CD8-positive, alpha-beta memory T cell (primary cell): ENCODE measurements at places on chromosomes 2 and 18. TPM values are rescaled to one million over a fixed set of nuclear protein-coding genes. Genes with fewer than 3 reads are reported as not detected.

Gene TEX51
- not detected for total RNA-seq

GRCh38 chr2:113910110-113910717, 20.3 kb downstream of the ACTR3 start:
- H3K36me3 ChIP-seq: peaks cover 5% of the 10 kb centered on the region
- DNase-seq: peak; percentile 38
- H3K4me3 ChIP-seq: no peak overlapping the region

Gene SERPINB13
- not detected for total RNA-seq

DNA sequence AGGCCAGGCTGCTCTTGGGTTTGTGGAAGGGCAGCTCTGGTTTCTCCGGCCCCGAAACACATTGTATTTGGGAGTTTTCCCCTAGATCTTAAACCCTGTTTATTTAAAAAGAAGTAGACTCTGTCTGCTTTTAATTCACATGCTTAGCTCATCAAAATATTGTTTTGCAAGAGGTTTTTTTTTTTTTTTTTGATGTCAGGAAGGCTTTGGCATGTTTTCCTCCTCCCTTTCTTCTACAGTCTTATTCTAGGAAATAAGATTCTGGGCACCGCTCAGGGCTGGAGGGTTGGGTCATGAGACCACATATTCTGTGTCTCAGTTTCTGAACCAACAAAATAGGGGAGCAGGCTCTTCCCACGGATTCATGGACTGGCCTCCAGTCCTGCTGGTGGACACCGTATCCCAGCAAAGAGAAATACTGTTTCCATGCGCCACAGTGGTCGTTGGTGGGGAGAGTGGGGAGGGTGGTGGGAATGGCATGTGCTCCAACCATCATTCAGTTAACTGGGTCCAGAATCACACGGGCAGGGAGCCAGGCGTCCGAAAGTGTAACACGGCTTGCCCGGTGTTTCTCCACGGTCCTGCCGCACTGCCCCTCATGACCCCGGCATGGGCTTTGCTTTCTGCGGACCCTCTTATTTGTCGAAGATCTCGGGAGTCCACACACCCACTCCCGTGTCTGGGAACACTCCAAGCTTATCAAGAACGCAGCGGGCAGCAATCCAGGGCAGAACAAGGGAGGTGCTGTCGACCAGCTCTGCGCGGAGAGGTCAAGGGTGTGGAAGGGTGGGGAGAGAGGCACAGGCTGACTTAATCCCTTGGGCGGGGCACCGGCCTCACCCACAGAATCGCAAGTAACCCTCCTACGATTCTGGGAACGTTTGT, 176.7 kb downstream of the GLI2 start:
- no peaks in the 10 kb centered on the region for H3K4me1 ChIP-seq
- no peak for DNase-seq
- no peak overlapping the region for H3K27ac ChIP-seq
- no peak overlapping the region for H3K4me3 ChIP-seq
- H3K36me3 ChIP-seq: no peaks in the 10 kb centered on the region

- no peak for DNase-seq
- H3K27ac ChIP-seq: no peak overlapping the region
- H3K36me3 ChIP-seq: no peaks in the 10 kb centered on the region
- no peak overlapping the region for H3K4me3 ChIP-seq
- no peaks in the 10 kb centered on the region for H3K27me3 ChIP-seq
These were observed 85.6 kb upstream of the SPTBN1 start for GRCh38 chr2:54370405-54371104.

- H3K36me3 ChIP-seq: no peaks in the 10 kb centered on the region
- H3K27ac ChIP-seq: peak overlapping the region; percentile 25
- peaks cover 86% of the 10 kb centered on the region for H3K4me1 ChIP-seq
- no peaks in the 10 kb centered on the region for H3K27me3 ChIP-seq
These were observed 19.6 kb downstream of the B3GNT2 start for GRCh38 chr2:62215306-62216064.

- no peaks in the 10 kb centered on the region for H3K27me3 ChIP-seq
- no peak for DNase-seq
- H3K27ac ChIP-seq: no peak overlapping the region
- no peaks in the 10 kb centered on the region for H3K4me1 ChIP-seq
- no peaks in the 10 kb centered on the region for H3K36me3 ChIP-seq
- H3K4me3 ChIP-seq: no peak overlapping the region
These were observed 38.6 kb upstream of the ZFP36L2 start for GRCh38 chr2:43265001-43265400.

DNA sequence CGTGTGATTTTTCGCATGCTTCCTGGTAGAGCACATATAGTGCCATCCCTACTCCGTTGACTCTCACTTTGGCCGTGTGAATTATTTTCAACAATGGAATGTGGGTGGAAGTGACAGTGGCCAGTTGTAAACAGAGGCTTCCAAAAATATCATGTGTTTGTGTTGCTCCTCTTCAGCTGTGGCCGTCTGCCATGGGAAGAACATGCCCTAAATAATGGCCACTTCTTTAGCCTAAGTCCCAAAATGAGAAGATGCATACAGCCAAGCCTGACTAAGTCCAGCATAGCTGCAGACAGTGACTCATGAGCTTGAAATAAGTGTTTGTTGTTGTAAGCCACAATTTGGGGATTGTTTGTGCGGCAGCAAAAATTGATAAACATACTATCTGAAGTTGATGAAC, 8.9 kb upstream of the GALNT1 start:
- no peak overlapping the region for H3K27ac ChIP-seq
- no peaks in the 10 kb centered on the region for H3K4me1 ChIP-seq

Gene SCYGR2
- not detected for total RNA-seq
